ENCODE measurements at places on chromosomes 16 and 17.

DNA sequence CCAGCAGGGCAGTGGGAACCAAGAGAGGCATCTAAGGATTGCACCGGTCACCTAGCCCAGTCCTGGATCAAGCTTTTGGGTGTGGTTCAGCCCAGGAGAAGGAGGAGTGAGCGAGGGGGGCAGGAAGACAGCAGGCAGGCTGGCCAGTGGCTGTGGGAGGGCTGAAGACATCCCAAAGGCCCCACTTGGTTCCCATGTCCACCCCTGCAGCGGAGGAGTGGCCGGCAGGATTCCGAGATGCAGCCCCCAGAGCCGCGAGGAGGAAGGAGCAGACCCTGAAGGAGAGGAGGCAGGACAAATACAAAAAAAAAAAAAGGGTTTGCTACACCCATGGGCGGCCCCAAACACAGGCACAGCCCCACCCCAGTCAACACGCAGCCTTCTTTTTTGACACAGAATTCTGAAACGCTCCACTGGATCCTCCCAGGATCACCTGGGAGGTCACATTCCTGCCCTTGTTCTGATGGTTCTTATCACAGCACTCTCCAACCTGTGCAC is 1.1 kb upstream of the SLC47A2 start:
- no peak for DNase-seq

DNA sequence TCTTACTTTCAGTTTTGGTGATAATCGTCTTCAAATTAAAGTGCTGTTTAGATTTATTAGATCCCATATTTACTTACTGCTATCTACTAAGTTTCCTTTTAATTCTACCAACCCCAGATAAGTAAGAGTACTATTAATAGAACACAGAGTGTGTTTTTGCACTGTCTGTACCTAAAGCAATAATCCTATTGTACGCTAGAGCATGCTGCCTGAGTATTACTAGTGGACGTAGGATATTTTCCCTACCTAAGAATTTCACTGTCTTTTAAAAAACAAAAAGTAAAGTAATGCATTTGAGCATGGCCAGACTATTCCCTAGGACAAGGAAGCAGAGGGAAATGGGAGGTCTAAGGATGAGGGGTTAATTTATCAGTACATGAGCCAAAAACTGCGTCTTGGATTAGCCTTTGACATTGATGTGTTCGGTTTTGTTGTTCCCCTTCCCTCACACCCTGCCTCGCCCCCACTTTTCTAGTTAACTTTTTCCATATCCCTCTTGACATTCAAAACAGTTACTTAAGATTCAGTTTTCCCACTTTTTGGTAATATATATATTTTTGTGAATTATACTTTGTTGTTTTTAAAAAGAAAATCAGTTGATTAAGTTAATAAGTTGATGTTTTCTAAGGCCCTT is 56.8 kb downstream of the HLF start:
- DNase-seq: no peak

GRCh38 chr17:50816771-50817751 is 18.3 kb upstream of the WFIKKN2 start:
- peak; percentile 43 for DNase-seq

DNA sequence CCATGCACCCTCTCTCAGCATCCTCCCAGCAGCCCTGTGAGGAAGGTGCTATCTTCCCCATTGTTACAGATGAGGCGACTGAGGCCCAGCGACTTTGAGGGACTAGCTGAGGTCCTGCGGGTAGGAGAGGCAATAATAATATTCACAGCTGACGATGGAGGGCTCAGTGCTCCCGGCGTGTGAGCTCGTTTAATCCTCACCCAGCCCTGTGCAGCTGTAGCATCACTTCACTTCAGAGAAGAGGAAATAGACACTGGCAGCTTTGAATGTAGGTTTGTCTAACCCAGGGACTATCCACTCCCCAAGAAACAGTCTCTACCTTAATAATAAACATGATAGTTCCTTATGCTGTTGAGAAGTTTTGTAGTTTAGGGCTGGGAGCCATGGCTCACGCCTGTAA is 21.6 kb downstream of the LASP1 start:
- no peak for DNase-seq

DNA sequence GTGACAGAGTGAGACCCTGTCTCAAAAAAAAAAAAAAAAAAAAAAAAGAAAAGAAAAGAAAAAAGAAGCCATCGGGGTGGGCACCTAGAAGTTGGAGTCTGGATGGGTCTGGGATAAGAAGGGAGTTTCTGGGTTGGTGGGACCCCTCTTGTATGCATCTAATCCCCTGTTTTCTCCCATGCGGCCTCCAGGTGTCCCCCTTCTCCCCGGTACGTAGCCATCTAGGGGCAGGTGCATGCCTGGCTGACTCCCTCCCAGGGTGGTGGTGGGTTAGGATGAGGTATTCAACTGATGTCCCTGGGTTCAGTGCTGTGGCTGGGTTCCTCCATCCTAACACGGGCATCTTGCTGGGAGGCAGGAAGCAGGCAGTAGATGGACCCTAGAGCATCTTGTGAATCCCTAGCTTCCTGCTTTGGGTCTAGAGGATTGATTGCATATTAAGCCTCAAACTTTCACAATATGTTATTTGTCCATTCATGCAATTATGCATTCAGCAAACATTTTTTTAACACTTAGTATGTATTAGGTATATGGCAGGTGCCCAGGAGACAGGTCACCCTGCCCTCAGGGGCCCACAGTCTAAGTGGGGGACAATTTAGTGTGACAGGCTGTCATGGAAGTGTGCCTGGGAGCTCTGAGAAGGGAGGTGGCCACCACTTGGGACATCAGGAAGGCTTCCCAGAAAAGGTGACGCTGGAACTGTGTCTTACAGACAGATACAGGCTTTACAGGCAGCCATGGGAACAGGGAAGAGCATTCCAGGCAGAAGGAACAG is 13.1 kb downstream of the FMNL1 start:
- DNase-seq: no peak

GRCh38 chr16:74298104-74298503 is 1.5 kb downstream of the PSMD7 start:
- DNase-seq: no peak

GRCh38 chr16:24540602-24541210 is 1.3 kb downstream of the RBBP6 start:
- no peak for DNase-seq

DNA sequence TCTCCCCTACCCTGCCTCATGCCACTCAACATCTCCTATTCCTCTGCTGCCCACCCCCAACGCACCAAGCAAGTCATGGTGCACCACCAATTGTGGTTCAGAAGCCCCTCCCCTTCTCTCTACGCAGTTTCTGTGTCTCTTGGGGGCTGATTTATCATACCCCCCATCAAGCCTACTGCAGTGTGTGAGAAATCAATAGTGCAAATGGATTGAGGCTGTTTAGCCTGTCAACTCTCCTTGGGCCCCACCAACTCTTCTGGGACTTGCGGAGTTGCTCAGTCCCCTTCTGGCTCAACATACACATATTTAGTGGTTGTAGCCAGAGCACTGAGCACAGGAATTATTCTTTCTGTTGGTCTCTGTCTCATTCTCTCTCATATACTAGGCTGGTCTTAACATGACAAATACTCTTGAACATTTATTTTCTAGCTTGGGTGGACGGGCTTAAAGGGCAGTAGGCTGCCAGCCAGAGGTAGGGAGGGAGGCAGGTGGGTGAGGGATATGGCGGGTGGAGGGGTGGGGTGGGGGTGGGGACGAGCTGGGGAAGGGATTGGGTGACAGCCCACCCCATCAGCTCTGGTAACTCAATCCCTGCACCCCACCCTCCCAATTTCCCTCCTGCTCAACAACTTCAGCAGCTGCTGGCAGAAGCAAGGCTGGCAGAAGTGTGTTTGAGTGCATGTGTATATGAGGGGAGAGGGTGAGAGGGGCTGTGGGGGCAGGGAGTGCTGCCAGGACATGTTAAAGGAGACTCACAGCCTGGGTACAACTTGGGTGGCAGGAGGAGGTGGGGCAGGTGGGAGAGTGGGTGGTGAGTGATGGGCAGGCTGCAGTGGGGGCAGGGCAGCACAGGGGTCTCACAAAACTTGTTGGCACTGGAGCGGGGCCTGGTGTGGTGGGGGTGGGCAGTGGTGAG is 4.9 kb downstream of the RARA start:
- no peak for DNase-seq

DNA sequence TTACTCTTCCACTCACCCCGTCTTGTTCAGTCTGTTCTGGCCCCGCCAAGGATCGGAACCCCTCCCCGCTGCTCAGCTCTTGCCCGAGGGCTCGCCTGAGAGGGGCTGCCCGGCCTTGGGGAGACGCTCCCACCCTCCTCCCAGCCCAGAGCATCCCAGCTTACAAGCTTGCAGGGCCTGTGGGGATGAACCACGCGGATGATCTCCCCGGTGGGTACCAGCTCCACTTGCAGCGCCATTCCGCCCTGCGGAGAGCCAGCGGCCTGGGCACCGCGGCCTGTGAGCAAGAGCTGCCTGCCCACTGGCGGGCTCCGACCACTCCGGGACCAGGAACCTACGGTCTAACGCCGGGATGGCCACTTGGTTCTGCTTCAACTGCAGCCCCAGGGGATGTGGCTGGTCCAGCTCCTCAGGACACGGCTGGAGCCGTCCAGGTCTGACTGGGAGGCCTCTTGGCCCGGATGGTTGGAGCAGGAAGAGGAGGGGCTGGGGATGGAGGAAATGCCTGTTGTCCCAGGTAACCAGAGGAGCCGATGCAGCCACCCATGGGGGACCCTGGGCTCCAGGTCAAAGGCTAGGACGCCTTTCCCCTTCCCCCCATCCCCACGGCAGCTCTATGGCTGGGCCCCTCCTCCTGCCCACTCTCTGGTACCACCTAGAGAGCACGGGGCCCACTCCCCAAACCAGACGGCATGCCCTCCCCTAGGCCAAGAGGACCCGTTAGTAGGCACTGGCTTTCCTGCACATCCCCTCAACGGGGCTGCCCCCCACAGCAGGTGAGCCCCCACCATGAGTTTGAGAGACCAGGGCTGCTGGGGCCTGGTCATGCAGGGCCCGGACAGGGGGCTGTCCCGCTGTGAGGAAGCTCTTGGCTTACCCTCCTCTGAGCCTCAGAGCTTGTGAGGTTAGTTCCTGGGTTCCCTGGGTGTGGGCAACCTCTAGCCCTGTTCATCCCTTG is at the start of gene MYO1C:
MYO1C (minus strand) TSS at position 438 of the 958 bp plus-strand sequence; CDS start at position 239, 199 bp downstream.
- DNase-seq: no peak

- no peak for DNase-seq
Observed at GRCh38 chr16:77191259-77191969, 424 bp downstream of the MON1B start.

DNA sequence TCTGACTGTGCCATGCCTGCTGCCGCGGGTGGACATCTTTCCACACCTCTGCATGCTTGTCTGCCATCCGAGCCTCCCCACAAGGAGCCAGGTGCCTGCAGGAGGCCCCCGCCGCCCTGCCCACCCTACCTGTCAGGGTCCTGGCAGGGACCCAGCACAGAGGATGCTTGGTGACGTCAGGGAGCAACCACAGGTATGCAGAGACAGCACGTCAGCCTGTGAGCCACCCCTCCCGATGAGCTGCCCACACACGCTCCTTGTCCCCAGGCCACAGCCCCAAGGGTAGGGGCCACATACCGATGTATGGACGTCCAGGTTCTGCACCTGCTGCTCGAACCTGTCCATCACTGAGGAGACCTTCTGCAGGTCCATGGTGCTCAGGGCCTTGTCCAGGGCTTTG is 10.6 kb downstream of the CHMP1A start:
- no peak for DNase-seq

DNA sequence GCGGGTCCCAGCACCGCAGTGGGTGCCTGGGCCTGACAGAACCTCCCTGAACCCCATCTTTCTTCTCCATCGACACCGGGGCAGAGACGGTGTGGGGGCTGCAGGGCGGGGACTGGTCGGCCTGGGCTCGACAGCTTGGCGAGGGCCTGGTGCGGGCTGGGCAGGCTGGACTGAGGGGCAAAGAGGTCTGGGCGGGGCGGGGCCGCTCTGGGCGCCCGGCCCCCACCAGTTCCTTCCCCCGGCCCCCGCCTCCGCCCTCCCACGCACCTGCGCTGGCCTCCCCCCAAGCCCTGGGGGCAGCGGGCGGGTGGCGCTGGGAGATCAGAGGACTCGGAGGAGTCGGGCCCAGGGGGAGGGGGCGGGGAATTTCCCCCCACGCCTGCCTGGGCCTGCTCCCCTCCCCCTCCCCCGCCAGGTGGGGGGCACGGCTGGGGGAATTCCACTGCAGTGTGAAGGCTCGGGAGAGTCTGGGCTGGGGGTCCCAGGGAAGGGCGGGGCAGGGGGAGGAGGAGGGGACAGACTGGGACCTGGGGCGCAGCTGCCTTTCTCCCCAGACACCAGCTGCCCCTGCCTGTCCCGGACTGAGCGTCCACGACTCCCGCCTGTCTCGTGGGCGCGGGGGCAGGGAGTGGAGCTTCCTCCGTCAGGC is 877 bp upstream of the KREMEN2 start:
- no peak for DNase-seq

- no peak for DNase-seq
Observed at GRCh38 chr16:46650254-46650623, 29.1 kb upstream of the SHCBP1 start.

GRCh38 chr17:49482144-49482817 is 12.8 kb upstream of the NGFR start:
- DNase-seq: no peak

DNA sequence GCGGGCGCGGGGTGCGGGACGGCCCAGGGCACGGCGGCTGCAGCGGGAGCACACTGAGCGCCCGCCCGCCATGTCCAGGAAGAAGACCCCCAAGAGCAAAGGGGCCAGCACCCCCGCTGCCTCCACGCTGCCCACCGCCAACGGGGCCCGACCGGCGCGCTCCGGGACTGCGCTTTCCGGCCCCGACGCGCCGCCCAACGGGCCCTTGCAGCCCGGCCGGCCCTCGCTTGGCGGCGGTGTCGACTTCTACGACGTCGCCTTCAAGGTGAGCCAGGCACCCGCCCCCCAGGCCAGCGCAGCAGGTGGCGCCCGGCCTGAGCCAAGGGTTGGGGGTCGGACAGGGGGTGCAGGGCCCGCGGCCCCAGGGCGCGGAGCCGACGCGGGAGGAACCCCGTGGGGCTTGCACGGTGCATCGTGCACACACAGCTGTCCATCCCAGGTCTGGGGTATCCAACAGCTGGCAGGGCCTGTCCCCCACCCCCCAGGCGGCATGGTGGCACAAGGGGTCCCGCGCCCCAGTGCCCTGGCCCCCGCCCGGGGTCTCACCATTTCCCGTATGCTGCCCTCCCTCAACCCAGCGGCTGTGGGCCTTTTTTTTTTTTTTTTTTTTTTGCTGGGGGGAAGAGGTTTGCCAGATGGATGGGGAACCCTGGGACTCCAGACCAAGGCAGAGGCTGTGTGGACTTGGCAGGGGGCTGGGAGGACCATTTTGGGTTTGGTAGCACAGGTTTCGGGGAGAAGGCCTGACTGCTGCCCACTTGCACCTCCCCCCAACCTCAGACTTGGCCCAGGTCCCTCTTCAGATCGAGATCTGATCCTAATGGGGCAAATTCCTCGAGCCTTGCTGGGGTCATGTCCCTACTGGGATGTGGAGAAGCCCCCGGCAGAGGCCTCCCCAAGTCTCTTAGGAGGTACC is 547 bp downstream of the RAB26 start:
- no peak for DNase-seq

DNA sequence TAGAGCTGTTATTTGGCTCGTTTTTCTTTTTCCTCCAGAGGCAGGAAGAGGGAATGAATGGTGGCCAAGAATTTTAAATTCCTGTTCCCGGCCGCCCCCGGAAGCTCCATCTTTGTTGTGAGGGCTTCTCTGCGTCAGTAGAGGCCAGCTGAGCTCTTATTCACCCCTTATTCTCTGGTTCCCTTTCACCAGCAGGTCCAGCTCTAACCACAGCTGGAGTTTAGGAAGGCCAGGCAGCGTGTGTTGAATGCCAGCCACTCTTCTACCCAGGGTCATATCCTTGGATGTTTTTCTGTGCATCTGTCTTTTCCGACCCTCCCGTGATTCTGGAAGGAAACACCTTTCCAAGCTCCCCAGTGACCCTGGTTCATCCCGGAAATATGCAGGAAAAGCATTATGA is 570.5 kb downstream of the WWOX start:
- no peak for DNase-seq

- no peak for DNase-seq
Observed at GRCh38 chr17:41116297-41116696, 1.9 kb downstream of the KRTAP4-11 start.

Measured in activated CD4-positive, alpha-beta T cell treated with anti-CD3 and anti-CD28 coated beads for 24 hours (primary cell).